ENCODE measurements at places on chromosomes 4 and X. TPM values are rescaled to one million over a fixed set of nuclear protein-coding genes. Genes with fewer than 3 reads are reported as not detected.

The SCOC gene
- total RNA-seq: 51.9 TPM

The FHL1 gene
- total RNA-seq: 360 TPM

The DCAF12L2 gene
- 1.7 TPM for total RNA-seq

- H3K36me3 ChIP-seq: no peaks in the 10 kb centered on the region
- no peak overlapping the region for H3K4me3 ChIP-seq
- H3K27me3 ChIP-seq: no peaks in the 10 kb centered on the region
- DNase-seq: no peak
- no peak overlapping the region for H3K27ac ChIP-seq
- H3K4me1 ChIP-seq: no peaks in the 10 kb centered on the region
Measured at GRCh38 chr4:121139533-121140222, 24.4 kb downstream of the TNIP3 start.

GRCh38 chr4:5972571-5972970 is 45.7 kb downstream of the C4orf50 start:
- no peak overlapping the region for H3K4me3 ChIP-seq
- H3K27me3 ChIP-seq: peaks cover 4% of the 10 kb centered on the region
- H3K4me1 ChIP-seq: no peaks in the 10 kb centered on the region

DNA sequence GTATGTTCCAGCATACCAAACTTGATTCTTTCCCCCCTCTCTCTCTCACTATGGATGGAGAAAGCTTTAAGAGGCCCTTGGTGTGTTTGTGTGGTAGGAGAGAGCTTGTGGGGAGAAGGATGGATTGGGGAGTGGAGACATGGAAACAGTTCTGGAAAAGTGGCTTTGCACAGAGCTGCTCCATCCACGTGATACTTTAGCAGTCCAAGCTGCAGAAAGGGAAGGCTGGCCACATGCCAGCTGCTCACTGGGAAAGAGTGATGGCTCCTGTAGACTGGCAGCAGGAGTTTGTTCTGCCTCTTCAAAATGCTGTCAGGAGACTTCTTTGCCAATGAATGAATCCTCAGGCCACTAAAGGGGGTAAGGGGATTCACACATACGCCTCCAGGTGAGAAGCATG is 21.7 kb upstream of the SEC24B start:
- H3K27ac ChIP-seq: no peak overlapping the region
- H3K36me3 ChIP-seq: no peaks in the 10 kb centered on the region
- H3K4me3 ChIP-seq: no peak overlapping the region
- no peaks in the 10 kb centered on the region for H3K27me3 ChIP-seq
- no peaks in the 10 kb centered on the region for H3K4me1 ChIP-seq

Measured in tibial nerve (tissue), 4 donors.